ENCODE measurements at places on chromosomes 6 and 20.
A peak's percentile ranks its signal among the peaks of the same experiment; 100 is the strongest.

- DNase-seq: no peak
Observed at GRCh38 chr6:160253714-160254113, 4.9 kb downstream of the SLC22A2 start.

DNA sequence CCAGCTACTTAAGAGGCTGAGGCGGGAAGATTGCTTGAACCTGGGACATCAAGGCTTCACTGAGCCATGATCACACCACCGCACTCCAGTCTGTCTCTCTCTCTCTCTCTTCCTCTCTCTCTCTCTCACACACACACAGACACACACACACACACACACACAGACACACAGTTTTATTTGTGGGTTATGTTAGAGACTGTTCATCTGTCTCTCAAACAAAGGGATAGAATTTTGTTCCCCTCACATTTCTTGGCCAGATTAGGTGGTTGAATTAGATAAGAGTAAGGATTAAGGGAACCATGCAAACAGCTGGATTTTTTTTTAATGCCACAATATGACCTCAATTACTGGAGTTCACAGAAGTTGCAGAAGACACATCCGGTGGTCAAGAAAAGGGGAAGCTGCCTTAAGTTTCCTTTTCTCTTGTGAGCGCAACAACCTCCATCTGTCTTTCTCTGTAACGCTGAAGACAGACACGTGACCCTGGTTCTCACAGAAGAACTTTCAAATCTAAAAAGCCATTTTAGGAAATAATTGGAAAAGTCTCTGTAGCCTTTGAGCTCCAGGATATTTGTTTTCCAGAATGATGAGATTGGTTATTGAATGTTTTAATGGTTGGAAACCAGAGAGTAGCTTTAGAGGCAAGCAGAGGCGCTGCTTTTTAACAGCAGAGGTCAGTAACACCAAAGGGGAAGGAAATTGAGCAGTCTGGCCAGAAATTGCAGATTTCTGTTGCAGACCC lies 32.9 kb upstream of the LGSN start:
- DNase-seq: no peak

- DNase-seq: no peak
Observed at GRCh38 chr6:30763155-30763617, 18.8 kb upstream of the IER3 start.

GRCh38 chr6:137357263-137357947 lies 136.8 kb downstream of the OLIG3 start:
- no peak for DNase-seq

GRCh38 chr20:62603907-62604785 lies 38.2 kb upstream of the SLCO4A1 start:
- no peak for DNase-seq

DNA sequence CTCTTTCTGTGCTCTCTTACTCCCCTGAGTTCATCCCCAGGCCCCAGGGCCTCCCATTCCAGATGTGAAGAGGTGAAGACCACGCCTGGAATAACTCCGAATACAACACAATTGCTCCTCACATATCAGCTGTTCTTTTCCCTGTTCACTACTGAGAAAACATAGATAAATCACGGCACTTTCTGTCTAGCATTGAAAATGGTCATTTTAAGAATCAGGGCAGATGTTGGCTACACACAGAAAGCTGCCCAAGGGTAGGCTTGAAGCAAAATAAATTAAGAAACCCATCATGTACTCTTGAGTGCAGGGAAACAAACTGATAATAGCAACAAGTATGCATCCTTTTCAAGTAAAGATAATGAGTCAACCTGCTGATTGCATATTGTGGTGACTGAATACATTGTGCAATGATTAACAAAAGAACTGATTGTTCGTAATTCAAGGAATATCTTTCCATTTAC lies 382.5 kb downstream of the PRKN start:
- no peak for DNase-seq

GRCh38 chr6:106163446-106163965 lies 77.4 kb downstream of the PRDM1 start:
- DNase-seq: peak; percentile 27

- DNase-seq: peak; percentile 36
Observed at GRCh38 chr6:139164001-139164400, 29.1 kb downstream of the HECA start.

DNA sequence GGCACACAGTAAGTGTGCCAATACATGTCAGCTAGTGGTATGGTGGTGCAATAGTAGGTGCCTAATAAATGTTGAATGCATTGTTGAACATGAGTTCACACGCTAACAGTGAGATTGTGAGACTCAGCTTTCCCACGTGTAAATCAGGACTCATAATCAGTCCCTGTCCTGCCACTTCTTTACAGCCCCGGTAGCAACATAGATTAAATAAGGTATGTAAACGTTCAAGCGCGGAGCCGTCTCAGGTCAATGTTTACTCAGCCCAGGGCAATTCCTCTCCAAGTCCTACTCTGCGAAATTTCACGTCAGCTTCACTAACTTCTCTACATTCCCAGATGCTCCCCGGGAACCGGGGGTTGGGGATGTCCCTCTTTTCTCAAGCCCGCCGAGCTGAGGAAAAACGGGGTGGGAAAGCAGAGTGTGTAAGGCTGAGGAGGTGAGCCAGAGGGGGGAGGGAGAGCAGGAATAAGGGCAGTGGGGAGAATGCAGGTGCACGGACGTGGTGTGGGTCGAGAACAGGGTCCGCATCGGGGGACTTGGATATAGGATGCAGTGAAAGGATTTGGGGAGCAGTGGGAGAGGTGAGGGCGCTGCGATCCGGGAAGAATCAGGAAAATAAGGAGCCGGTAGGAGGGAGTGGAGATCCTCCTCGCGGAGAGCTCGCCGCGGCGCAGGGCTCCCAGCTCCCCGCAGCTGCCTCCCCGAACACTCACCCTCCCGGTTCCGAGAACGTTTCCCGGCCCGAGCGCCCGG lies 544 bp upstream of the TP53INP2 start:
- no peak for DNase-seq

DNA sequence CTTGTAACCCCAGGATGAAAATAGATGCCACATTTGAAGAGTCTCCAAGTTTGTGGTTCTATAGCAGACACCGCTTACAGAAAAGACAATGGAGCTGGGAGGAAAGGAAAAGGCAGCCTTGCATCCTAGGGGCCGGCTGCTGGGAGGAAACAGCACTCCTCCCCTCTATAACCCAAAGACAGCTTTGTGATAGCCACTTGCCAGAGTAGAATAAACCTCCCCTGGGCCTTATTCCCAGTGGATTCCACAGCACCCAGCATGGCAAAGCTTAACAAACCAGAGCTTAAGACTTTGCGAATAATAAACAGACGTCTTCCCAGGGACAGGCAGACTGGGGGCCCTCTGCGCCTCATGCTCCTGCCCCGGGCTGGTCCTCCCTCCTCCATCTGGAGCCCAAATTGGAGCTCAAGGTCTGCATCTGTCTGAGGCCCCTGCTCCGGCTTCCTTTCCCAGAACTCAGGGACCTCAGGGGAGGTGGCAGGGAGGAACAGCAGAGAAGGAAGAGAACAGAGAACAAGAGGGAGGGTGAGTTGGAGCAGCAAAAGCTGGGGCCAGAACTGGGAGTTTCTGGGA lies 8.8 kb upstream of the TAF8 start:
- no peak for DNase-seq

DNA sequence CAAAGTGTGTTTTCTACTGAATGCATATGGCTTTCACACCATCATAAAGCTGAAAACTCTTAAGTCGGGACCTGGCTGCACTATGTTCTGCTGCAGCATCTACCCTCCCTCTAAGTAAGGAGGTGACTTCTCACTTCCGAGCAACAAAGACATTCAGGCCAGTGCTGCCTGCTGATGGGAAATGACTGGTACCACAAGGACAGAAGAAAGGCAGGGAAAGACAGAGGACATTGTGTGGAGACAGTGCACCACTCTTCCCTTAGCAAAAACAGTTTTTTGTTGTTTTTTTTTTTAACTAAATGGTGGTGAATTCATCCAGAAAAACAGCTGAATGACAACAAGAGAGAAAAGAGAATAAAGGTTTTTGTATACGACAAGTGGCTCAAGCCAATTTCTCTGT lies 81.5 kb downstream of the MAP7 start:
- DNase-seq: no peak

GRCh38 chr6:14470101-14470500 lies 352.5 kb downstream of the CD83 start:
- no peak for DNase-seq

DNA sequence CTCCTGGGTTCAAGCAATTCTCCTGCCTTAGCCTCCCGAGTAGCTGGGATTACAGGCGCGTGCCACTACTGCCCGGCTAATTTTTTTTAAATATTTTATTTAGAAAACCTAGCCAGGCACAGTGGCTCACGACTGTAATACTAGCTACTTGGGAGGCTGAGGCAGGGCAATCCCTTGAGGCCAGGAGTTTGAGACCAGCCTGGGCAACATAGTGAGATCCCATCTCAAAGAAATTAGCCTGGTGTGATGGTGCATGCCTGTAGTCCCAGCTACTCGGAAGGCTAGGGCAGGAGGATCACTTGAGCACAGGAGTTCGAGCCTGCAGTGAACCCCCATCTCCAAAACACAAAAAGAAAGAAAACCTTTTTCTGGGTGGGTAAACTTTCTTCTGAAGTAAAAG lies 2.4 kb downstream of the SLC44A4 start:
- DNase-seq: no peak

DNA sequence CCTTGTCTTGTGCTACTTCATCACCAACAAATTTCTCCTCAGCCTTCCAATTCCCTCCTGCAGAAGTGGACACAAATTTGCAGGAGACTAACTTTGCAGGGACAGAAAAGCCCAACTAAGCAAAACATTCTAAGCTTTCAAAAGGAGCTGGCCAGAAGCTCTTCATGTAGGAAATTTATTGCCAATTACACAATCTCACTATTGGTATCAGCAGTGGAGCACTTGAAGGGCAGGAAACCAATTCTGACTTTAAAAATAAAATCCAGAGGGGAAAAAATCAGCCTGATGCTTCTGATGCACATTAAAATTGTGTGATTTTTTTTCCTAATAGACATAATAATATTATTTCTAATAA lies 193.3 kb downstream of the LY86 start:
- DNase-seq: no peak

DNA sequence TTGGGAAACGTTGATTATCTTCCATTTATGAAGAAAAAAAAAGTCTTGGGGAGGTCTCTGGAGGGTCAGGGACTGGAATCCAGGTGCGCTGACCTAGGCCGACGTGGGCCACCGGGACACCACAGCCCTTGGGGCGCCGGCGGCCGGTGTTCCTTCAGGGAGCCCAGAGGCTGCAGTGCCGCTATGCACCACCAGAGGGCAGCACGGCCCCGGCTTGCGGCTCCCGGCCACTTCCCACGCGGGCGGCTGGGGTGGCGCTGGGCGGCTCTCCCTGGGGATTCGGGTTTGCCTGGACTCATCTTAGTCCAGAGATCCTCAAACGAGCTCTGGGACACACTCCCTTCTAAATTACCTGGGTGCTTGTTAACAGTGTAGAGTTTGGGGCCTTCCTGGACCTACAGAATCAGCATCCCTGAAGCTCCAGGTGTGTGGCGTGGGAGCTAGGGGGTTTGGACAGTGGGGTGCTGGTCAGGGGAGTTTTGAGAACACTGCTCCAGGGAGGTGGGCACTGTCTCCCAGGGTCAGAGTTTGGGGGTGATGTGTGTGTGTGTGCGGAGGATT lies 23.0 kb upstream of the GTSF1L start:
- DNase-seq: peak; percentile 90

DNA sequence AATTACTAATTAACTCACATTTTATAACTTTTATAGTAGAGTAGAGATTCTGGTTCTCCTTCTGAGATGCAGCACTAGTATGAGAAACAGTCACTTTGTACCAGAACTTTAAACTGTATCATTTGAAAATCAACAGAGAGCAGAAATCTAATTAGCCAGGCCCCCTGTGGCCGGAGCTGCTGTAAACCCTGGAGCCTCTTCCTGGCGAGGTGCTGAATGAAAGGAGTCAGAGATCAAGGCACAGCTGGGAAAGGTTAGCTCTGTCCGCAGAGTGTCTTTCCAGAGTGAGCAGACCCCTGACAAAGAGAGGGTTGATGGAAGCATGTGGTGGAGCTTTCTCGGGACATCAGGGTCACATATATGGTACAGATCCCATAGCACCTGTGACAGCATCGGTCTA lies 703.8 kb downstream of the RFPL4B start:
- DNase-seq: no peak

DNA sequence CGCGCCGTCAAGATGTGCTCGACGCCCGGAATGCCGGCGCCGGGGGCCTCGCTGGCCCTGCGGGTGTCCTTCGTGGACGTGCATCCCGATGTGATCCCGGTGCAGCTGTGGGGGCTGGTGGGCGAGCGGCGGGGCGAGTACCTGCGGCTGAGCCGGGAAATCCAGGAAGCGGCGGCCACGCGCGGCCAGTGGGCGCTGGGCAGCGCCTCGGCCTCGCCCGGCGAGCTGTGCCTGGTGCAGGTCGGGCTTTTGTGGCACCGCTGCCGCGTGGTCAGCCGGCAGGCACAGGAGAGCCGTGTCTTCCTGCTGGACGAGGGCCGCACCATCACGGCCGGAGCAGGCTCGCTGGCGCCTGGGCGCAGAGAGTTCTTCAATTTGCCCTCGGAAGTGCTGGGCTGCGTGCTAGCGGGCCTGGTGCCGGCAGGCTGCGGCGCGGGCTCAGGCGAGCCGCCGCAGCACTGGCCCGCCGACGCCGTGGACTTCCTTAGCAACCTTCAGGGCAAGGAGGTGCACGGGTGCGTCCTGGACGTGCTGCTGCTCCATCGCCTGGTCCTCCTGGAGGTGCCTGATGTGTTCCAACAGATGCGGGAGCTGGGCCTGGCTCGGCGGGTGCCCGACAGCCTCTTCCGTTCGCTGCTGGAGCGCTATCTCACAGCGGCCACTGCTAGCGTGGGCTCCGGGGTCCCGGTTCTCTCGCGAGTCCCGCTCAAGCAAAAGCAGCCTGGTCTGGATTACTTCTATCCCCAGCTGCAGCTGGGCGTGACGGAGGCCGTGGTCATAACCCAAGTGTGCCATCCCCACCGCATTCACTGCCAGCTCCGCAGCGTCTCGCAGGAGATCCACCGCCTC lies 656 bp downstream of the TDRD6 start:
- no peak for DNase-seq

DNA sequence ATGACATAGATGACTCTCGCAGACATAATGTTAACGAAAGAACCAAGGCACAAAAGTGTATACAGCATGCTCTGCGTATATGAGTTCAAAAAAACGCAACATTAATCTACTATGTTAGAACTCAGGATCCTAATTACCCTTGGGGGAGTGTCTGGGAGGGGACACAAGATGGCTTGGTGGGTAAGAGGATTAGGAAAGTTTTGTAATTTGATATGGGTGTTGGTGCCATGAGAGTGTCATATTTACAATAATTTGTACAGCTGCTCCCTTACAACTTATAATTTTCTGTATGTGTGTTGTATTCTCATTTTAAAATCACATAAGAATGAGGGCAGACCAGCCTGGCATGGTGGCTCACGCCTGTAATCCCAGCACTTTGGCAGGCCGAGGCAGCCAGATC lies 38.6 kb downstream of the TFEB start:
- no peak for DNase-seq

DNA sequence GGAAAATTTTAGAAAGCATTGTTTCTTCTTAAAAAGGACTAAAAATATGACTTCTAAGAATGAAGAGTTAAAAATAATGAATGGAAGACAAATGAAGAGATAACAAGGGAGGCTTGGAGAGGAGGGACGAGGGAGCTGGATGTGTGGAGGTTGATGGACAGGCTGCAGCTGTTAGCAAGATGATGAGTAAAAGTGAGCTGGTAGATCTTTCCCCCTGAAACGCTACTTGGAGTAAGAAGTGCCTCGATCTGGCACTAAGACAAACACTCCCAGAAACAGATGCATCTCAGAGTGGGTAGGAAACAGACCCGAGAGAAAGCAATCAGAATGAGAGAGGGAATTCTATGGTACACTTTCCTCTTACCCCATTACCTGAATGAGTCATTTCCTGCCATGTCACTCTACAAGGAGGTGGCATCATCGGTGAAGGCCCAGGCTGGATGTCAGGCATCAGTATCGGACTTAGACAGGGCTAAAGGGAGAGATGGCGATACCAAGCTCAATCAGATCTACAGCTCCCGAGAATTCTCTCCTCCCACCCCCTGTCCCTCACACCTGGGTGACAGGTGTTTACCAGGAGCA lies 154.1 kb upstream of the BMP2 start:
- no peak for DNase-seq
